Fibroblast of lung (primary cell): ENCODE measurements at places on chromosomes 2 and 18. TPM values are rescaled to one million over a fixed set of nuclear protein-coding genes. Genes with fewer than 3 reads are reported as not detected.

DNA sequence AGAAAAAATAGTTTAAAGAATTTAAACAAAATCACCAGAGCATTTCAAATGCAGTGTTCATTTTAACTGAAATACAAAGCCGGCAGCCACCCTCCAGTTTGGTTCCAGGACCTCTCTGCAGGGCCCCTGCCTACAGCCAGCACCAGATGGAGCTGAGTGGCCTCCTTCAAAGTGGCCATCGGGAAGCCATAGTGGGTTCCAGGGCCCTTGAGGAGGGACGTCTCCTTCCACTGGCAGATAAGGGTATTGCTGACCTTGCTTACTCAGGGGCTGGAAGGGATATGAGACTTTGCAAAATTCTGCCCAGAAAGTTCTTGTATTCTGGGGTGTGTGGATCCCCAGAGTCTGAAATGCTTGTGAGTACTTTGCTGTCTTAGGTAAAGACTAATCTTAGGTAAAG is 205.2 kb upstream of the APCDD1 start:
- H3K4me3 ChIP-seq: no peak overlapping the region
- no peaks in the 10 kb centered on the region for H3K36me3 ChIP-seq
- no peaks in the 10 kb centered on the region for H3K4me1 ChIP-seq

GRCh38 chr2:226220511-226220910 is 579.1 kb downstream of the IRS1 start:
- no peaks in the 10 kb centered on the region for H3K27me3 ChIP-seq
- no peak overlapping the region for H3K27ac ChIP-seq
- H3K4me1 ChIP-seq: no peaks in the 10 kb centered on the region
- DNase-seq: peak; percentile 28

DNA sequence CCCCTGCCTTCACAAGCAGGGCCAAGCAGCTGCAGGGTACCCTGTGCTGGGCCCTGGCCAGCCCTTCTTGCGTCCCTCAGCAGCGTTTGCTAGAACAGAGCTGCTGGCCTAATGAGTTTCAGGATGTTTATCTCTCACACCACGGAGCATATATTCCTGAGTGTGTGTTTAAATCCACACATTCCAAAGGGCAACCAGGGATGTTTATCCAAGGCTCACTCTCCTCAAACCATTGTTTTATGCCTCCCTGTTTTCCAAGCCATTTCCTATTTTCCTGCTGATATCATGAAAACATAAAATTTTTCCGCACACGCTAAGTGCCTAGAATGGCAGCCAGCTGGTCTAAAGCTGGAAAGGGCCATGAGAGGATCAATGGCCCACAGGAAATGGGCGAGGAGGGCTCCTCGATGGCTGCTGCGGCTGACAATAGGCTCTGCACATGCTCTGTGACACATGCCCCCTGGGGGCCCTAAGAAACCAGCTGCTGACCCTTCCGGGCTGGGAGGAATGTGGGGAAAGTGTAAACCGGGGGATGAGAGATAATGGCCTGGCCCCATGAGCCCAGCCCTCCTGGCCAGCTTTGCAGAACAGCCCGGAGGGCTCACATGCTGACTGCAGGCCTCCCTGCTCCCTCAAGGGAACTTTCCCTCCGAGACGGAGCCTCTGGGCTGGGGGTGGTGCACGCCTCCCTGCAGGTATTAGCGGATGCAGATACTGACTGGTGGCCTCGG is 194.0 kb downstream of the NDUFA10 start:
- H3K27me3 ChIP-seq: no peaks in the 10 kb centered on the region
- H3K36me3 ChIP-seq: no peaks in the 10 kb centered on the region
- H3K27ac ChIP-seq: no peak overlapping the region
- no peak for DNase-seq
- no peak overlapping the region for H3K4me3 ChIP-seq
- no peaks in the 10 kb centered on the region for H3K4me1 ChIP-seq

- no peak for DNase-seq
- no peaks in the 10 kb centered on the region for H3K36me3 ChIP-seq
- H3K4me1 ChIP-seq: peaks cover 2% of the 10 kb centered on the region
- peak overlapping the region; percentile 91 for H3K27ac ChIP-seq
Measured at GRCh38 chr18:49812286-49813068, 856 bp downstream of the ACAA2 start.

Gene C2orf68
- 16.9 and 26.1 TPM in 2 replicates for total RNA-seq

Gene CHRND
- not detected in 2 replicates for total RNA-seq

DNA sequence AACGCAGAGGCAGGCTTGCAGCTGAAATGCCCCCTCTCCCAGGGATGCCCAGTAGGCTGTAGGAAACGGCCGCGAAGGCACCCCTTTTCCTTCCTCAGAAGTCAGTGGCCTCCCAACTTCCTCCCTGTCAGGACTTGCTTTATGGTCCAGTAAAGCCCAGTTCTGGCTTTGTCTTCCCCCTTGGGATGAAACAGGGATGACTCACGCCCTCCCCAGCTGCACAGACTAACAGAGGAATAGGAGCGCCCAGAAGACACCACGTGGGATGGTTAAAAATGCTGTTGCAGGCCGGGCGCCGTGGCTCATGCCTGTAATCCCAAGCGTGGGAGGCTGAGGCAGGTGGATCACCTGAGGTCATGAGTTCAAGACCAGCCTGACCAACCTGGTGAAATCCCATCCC is 6.9 kb downstream of the CREG2 start:
- H3K4me3 ChIP-seq: no peak overlapping the region
- no peak overlapping the region for H3K27ac ChIP-seq
- no peaks in the 10 kb centered on the region for H3K27me3 ChIP-seq
- H3K36me3 ChIP-seq: no peaks in the 10 kb centered on the region
- peaks cover 4% of the 10 kb centered on the region for H3K4me1 ChIP-seq
- DNase-seq: peak; percentile 85

Gene NETO1
- total RNA-seq: 0.26 and 2.0 TPM in 2 replicates
